ENCODE measurements at places on chromosomes 5 and 9. TPM values are rescaled to one million over a fixed set of nuclear protein-coding genes. Genes with fewer than 3 reads are reported as not detected.

- DNase-seq: no peak
Measured at GRCh38 chr5:81749561-81750307, 1.2 kb downstream of the SSBP2 start.

DNA sequence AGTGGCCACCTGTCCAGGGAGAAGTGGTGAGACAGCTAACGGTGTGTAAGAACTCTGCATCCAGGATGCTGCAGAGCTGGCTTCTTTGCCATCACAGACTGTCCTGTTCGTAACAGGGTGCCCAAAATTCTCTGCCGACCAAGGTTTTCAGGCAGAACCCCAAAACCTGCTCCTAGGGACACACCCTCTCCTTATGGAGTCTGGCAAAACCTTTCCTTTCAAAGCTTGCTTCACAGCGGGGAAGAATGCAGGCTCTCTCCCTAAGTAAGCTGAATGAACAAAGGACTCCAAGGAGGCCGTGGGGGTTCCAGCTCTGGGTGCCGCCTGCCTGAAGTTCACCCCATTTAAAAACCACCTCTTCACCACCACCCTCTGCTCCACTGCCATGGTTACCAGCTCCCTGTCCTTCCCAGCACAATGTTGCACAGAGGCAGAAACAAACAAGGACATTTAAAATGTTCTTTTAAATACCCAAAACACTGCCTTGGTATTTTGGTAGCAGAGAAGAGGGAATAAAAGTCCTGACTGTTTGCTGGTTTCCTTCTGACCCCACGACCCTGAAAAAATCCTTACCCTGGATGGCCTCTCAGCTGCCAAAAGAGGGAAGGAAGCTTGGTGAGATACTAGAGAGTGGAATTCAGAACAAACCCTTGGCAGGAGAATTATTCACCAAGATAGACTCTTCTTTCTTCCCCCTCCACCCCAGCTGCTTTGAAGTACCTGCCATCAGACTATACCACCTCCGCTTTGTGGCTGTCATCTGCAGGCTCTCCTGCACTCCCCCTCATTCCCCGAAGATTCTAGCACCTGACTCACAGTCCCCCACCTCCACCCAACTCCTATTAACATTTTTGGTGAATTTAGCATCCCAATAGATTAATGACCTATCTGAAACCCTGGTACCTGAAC lies 7.1 kb upstream of the KLF9 start:
- no peak for DNase-seq

DNA sequence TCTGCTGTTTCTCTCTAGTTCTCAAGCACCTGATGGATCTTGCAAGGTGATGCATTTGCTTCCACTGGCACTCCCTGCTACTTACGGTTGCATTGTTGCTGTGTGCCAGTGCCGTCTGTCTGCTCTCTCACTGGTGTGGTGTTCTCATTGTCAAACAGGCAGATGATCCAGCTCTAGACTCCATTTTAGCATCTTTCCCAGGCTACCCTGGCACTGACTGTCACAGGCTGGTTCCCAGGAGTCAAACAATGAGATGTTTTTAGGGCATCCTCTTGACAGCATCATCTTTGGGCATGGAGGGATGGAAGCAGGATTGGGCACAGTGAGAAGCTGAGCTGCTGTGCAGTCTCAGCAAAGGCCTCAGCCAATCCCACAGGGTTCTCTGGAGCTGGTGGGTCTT lies 12.9 kb downstream of the MTRR start:
- no peak for DNase-seq

- no peak for DNase-seq
Measured at GRCh38 chr9:77221431-77221830, 44.1 kb downstream of the VPS13A start.

- no peak for DNase-seq
Measured at GRCh38 chr9:36136894-36137391, 410 bp downstream of the GLIPR2 start.

- no peak for DNase-seq
Measured at GRCh38 chr9:135506327-135507103, 6.0 kb downstream of the MRPS2 start.

DNA sequence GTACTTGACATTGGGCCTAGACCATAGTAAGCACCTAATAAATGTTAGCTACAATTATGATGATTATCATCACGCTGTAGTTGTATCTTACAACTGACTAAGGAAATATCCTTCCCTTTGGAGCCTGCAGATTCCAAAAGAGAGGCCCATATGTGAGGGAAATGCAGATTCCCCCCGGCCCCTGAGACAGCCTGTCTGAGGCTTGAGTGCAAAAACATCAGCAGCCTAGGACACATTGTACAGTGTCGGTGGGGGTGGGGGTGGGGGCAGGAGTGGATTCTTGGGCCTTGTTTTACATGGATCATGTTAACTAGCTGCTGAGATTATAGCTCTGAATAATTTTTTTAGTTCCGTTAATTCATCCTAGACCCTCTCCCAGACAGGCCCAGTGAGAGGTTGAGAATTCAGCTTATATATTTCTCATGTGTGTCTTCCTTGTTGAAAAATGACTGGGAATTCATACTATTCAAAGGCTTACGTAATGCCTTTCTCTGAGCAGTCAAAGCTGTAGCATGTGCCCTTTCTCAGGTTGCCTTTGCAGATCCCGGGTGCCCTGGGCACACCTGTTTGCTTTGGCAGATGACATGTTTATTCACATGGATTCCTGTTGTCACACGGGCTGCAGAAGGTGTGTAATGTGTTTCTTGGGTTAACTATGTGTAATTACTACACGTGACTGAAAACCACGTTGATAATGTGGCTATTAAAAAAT lies 262.8 kb downstream of the NR3C1 start:
- DNase-seq: no peak

DNA sequence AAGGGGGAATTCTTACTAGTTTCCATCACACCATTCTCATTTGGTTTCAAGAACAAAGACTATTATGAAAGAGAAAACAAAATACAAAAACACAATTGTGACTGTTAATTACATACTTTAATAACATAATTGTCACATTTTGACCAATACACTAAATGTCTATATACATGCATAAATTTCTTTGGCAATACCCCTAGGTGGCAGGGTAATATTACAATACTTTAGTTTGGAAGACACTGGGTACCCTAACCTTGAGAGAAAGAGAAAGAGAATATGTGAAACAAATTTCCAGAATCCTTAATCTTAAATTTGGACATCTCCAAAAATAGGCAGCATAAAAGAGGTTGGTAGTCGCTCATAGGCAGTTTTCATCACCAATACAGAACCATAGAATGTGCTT lies 619.6 kb upstream of the ADAMTS16 start:
- no peak for DNase-seq

GRCh38 chr9:137326445-137327065 lies 24.5 kb upstream of the NRARP start:
- no peak for DNase-seq

GRCh38 chr9:120609636-120610035 lies 29.7 kb upstream of the CDK5RAP2 start:
- DNase-seq: no peak

DNA sequence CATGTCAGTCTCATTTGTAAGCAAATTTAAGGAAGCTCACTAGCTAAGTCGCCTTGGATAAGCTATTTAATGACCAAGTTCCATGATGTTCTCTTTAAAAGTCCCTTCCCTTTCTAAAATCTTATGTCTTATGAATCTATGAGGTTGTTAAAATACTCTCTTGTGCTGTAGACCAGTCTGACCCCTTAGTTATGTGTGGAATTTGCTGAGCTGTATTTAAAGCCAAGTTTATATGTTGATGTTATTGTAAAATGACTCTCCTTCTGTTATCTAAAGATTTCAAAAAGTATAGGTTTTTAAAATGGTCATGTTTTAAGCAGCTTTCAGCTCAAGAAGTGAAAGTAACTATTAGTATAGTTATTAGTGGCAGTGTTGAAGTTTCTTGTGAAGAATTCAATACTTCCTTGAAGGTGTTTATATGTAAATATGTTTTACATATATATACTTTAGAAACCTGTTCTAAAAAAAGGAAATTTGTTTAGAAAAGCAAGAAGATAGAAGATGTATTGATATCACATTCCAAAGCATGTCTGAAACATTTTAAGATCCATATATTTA lies 92.2 kb downstream of the CDC42SE2 start:
- DNase-seq: no peak

DNA sequence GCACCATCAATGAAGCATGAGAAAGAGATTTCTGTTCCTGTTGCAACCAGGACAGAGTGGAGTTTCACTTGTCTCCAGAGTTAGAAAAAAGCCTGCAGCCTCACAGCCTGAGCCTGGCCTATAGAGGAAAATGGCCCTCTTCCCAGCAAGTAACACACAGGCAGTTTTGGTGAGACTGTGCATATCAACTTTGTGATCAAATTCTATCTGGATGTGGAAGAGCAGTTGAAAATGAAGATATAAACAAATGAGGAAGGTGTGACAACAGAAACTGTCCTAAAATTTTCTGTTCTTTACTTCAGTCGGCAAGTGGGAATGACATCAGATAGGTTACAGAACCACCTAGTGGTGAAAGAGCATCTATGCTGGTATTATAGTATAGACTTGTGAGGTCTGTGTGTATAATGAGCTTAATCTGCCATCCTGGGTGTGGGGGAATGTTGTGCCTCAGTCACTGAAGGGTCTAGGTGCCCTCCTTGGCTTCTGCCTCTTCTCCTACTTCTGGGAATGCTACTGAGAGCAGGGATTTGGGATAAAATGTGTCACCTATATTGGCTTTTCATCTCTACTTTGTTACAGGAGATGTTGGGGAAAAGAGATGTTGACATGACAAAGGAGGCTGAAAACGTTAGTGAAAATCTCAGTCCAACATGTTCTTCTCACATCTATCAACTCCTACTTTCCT lies 28.2 kb downstream of the YIPF5 start:
- no peak for DNase-seq

GRCh38 chr5:132901730-132902129 lies 28.3 kb downstream of the LEAP2 start:
- no peak for DNase-seq

DNA sequence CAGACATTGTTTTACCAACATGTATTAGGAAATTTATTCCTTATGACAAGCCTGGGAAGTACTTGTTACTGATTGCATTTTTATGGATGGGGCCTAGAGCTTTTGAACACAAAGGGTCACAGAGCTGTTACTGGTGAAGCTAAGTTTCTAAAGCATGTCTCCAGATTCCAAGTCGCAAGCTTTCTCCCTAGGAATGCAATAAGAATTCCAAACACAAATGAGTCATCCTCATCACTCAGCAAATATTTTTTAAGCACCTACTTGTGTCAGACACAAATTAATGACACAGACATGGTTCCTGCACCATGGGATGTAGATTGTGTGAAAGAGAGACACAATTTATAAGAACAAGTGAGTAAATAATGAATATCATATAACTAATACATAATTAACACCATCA lies 11.0 kb upstream of the SH3RF2 start:
- peak; percentile 92 for DNase-seq

- DNase-seq: no peak
Measured at GRCh38 chr9:117696154-117696553, 8.0 kb upstream of the TLR4 start.

- no peak for DNase-seq
Measured at GRCh38 chr9:133606708-133607025, 2.5 kb downstream of the FAM163B start.

DNA sequence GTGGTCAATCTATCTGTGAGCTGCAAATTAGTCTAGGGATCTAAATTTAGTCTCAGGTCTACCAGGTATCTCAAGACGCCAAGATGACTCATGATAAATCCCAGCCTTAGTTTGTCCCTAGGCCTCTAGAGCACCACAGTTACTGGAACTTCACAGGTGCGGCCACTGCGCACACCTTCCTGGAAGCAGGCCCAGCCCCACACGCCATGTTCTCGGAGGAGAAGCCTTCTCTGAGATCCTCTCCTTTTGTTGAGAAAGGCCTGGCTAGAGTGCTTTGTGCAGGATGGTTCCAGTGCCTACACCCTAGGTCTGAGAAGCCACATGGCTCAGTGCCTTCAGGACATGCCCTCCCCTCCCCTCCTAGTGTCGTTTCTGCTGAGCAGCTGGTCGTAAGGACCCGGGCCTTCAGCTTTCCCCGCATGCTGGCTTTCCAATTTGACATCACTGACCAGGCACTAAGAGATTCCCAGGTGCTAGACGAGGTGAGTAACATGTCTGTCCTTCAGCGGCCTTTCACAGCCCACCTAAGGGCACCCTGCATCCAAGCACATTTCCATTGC lies 51.9 kb downstream of the IPPK start:
- no peak for DNase-seq

GRCh38 chr5:142684508-142685041 lies 1.3 kb downstream of the FGF1 start:
- DNase-seq: no peak

- no peak for DNase-seq
Measured at GRCh38 chr5:103690676-103691075, 128.1 kb upstream of the NUDT12 start.

DNA sequence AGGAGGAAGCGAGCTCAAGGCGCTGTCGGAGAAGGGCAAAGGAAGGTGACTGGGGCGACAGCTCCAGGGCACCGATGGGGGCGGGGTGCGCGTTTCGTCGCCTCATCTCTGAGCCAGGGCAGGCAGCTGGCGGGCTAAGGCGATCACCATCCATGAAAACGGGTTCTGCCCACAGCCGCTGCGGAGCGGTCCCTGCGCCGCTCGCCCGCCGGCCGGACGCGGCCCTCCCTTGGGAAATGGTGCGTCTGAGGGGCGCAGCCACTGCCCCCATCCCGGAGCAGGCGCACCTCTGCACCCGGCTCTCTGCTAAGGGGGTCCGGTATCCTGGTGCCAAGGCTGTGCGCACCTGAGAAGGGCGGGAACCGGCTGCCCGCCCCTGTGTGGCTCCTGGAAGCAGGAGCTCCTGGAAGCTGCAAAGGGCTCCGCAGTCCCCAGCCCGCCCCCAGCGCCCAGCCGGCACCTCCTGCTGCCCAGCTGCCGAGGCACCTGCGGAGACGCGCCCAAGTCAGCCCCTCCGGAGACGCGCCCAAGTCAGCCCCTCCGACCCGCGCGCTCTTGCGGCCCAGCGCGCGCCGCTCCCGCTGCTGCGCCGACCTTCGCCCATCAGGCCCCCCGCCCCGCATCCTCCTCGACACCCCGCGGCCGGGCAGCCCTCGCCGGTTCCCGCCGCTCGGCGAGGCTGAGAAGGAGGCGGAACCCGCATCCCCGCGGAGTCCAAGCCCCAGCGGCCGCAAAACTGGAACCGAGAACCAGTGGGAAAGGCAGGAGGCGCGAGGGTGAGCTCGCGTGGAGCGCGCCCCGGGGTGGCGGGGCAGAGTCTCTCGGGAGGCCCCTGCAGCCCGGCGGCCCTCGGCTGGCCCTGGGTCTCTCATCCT lies 757 bp downstream of the ANKRD34B start:
- DNase-seq: no peak

GRCh38 chr5:143179126-143179740 lies 224.3 kb downstream of the NR3C1 start:
- DNase-seq: no peak

GRCh38 chr9:12862611-12863410 lies 88.0 kb downstream of the LURAP1L start:
- DNase-seq: no peak

DNA sequence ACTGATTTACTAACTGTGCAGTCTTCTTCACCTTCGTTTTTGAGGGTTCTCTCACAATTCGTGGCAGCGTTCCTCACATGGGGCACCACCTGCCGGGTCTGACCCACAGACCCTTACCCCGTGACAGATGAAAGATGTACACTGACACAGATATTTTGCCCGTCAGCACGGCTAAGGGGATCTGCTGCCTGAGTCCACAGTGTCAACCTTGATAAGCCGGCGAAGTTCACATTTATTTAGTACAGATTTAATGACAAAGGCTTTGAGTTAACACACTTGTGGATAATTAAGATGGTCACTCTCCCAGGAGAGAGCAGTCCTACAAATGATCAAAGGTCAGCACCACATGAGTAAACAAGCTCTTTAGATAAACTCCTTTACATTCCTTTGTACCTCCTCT lies 15.9 kb upstream of the TEX10 start:
- DNase-seq: no peak

The ABLIM3 gene
- total RNA-seq: 15.6 TPM

The PCDHGA2 gene
- 0.72 TPM for total RNA-seq

The PFDN1 gene
- 159 TPM for total RNA-seq

The DMGDH gene
- total RNA-seq: 1.9 TPM

All from epithelial cell of proximal tubule (primary cell).